ENCODE measurements at places on chromosomes 11 and 22.

GRCh38 chr11:57786436-57786835 is 24.8 kb downstream of the CTNND1 start:
- DNase-seq = no peak

GRCh38 chr22:31492151-31492550 is 2.5 kb upstream of the EIF4ENIF1 start:
- DNase-seq = no peak

- no peak for DNase-seq
These were observed 570.6 kb upstream of the LARGE1 start for GRCh38 chr22:34490886-34491285.

DNA sequence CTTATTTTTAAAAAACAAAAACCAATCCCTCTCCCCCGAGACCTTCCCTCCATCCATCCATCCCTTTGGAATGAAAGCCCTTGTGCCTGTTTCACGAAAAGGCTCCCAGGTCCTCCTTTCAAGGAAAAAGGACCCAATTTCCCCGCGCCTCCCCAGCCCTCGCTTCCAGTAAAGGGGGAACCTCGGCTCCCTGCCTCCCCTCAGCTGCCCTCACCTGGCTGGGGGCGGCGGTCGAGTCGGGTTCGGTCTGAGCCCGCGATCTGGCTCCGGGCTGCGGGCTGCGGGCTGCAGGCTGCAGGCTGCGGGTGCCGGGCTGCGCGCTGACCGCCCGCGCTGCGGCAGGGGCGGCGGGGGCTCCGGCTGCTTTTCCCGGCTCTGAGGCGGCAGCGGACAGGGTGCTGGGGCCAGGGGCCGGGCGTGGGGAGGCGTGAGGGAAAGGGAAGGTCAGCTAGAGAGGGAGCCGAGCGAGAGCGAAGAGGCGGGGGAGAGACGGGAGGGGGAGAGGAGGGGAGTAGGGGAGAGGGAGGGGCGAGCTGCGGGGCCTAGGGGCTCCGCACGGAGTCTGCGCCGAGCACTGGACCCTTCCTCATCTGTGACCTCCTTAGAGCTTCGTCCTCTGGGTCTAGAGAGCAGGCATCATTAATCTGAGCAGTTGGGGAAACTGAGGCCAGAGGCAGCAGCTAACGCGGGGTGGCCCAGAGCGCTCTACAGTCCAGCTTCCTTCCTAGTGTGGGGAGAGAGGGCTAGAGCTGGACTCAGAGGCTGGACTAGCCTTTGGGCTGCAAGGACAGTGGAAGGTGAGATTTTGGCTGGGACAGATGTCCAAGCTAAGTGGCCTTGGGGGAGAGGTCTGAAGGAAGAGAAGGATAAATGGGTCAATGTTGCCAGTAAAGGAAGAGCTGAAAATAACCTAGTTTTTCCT is at the start of gene C1QTNF4:
Gene C1QTNF4 (minus strand): TSS at position 478 of the 922 bp plus-strand sequence. CDS start 3,601 bp downstream, outside the sequence.
- no peak for DNase-seq

GRCh38 chr11:118572981-118573550 is 857 bp downstream of the ARCN1 start:
- DNase-seq = no peak

- DNase-seq = no peak
These were observed 14.4 kb upstream of the SERPINH1 start for GRCh38 chr11:75547617-75548058.

DNA sequence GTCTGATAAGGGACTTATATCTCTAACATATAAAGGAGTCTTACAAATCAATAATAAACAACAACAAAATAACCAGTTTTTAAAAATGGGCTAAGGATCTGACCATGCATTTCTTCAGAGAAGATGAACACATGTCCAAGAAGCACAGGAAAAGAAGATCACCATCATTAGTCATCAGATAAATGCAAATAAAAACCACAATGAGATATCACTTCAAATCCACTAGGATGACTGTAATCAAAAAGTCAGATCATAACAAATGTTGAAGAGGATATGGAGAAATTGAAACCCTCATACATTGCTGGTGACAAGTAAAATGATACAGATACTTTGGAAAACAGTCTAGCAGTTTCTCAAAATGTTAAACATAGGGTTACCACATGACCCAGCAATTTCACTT is 61.2 kb upstream of the MYOD1 start:
- DNase-seq = no peak

DNA sequence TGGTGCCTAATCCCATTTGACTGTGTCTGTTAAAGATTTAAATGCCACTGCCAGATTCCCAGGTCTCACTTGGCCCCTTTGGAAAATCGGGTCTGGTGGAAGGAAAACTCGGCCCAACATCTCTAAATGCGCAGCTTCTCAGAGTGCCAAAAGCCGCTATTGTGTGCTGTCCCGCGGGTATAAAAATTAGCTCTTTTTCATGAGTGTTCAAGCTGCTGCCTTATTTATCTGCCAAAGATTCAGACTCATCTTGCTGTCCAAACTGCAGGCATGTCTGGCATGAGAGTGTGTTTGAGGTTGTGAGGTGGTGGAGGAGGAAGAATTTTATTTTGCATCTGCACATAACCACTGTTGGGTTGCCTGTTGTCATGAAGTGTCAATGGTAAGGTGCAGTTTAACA is 91.4 kb downstream of the NELL1 start:
- DNase-seq = no peak

- no peak for DNase-seq
These were observed 41.6 kb downstream of the FDX1 start for GRCh38 chr11:110471371-110471770.

DNA sequence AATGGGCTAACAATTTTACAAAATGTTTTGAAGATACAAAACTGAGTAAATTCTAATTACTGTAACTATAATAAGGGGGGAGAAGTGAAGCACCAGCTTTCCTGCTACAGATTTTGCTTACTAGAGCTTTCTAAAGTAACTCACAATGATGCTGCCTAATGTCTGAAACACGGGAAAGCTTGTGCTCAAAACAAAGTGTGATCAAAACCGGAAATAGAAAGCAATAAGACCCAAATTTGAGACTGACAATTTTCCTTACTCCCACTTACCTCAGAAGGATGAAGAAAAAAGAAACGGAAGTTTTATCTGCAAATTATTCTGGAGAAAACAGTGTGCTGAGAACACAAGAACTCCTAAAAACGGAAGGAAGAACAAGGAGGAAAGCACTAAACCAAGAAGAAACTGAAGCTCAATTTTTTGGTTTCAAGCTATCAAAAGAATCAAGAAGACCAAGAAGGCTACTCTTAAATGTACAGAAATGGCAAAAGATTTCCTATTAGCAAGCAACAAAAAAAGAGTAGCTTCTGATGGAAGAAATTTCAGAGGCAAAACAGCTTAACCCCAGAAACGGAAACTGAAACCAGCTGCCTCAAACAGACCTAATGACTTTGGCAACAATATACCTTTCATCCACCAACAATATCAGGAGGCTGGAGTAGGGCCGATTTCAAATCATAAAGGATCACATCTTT is 33.4 kb downstream of the AMBRA1 start:
- DNase-seq = peak; percentile 6

DNA sequence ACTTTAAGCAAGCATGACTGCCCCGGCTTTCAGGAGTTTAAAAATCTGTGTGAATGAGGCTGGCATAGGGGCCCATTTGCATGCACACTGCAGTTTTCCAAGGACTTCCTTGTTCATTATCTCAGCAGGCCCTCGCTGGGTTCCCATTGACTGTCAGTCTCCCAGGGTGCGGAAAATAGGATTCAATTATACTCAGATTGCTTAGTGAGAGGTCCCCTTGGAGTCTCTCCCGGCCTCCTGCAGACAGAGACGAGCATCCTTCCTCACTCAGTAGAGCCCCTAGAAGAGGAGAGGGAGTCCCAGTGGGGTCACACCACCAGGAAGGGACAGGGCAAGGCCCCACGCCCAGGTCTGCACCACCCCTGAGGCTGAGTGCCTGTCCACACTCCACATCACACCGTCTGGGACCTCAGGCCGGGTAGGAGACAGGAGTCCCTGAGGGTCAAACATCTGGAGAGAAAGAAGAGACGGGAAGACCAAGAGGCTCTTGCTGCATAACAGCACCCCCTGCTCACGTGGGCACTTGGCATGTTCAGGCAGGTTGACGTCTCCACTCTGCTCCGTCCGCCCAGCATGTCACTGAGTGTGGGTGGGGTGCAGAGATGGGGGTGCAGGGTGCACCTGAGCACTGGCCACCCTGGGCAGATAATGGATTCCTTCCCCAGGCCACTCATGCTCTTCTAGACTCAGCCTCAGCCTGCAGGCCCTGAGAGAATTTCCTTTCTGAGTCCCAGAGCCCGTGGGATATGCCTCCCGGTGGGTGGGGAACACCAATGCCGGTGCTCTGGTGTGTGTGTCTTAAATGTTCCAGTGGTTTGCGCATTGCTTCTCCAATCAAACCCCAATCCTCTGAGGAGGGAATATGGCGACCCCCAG is 58.8 kb downstream of the MCM5 start:
- DNase-seq = peak; percentile 69

- DNase-seq = no peak
These were observed 48.4 kb upstream of the MRGPRX1 start for GRCh38 chr11:18987454-18988231.

Measured in NCI-H2081 treated with DMSO at 0.1 percent for 48 hours (cell line).